GM18507 (cell line): ENCODE measurements at places on chromosomes 7 and 10.

DNA sequence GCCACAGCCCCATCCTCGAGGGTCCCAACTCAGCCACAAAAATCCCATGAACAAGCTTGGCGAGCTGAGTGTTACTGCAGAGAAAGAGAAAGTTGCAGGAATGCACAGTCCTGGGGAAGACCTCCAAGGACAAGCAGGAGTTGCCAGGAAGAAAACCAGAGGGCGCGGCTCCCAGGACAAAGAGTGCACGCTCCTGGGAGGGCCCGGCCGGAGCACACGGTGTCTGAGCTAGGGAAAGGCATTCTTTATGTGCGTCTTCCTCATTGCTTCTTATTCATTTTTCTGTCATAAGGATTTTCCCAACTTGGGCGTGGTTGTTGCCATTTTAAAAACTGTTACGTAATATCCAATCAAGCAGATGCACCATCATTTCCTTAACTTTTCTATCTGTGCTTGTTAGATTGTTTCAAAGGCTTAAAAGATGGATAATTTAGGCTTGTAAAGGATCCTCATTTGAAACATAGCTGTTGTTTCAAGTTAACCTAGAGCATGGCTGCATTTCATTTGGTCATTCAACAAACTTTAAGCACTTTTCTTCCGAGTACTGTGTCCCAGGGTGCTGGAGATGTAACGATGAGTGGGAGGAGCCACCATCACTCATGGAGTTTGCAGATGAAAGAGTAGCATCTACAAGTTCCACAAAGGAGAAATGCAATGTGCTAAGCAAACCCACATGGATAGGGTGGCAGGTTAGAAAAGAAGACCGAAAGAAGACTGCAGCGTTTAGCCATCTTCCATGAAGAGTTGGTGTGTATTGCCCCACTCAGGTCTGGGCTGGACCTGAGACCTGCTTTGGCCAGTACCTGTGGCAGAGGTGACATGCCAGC, 5.6 kb upstream of the CNPY1 start:
- DNase-seq: no peak

- no peak for DNase-seq
Observed at GRCh38 chr10:50929670-50930069, 44.2 kb upstream of the A1CF start.

DNA sequence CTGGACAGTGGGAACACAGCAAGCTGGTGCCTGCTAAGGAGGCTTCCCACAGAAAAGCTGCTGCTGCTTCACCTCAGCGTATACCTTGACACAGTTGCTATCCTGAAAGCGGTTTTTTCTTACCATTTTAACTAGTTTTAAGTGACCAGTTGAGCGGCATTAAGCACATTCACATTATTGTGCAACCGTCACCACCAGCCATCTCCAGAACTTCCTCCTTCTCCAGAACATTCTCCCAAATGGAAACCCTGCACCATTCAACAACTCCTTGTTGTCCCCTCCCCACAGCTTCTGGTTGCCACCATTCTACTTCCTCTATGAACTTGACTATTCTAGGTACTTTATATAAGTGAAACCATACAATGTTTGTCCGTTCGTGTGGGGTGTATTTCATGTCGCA, 169.9 kb downstream of the SNX10 start:
- no peak for DNase-seq

DNA sequence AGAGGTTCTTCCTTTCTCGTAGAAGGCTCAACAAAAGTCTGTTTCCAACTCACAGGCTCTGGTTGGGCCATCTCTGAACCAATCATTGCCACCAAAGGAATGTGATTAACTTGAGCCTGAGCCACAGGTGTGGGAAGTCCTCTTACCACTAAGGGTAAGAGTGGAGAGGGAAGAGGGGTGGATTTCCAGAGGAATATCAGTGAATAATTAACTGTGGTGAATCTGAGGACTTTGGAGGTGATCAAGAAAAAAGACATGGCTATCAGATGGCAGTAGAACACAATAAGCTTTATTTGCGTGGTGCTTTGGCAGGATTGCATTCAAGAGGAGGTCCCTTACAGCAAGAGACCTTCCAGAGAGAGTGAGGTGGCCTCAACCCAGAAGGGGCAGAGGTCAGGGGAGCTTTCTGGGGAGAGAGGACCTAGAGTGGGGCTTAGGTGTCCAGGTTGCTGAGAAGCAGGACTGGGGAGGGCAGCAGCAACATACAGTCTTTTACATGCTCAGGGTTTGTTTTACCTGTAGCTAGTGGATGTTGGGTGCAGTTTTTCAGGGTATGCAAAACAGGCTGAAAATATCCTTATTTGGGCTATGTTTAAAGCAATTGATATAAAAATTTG, 61.4 kb downstream of the BBS9 start:
- no peak for DNase-seq

- no peak for DNase-seq
Observed at GRCh38 chr7:158694650-158695049, 10.0 kb downstream of the NCAPG2 start.

- DNase-seq: no peak
Observed at GRCh38 chr7:2525658-2526630, 6.4 kb downstream of the LFNG start.

DNA sequence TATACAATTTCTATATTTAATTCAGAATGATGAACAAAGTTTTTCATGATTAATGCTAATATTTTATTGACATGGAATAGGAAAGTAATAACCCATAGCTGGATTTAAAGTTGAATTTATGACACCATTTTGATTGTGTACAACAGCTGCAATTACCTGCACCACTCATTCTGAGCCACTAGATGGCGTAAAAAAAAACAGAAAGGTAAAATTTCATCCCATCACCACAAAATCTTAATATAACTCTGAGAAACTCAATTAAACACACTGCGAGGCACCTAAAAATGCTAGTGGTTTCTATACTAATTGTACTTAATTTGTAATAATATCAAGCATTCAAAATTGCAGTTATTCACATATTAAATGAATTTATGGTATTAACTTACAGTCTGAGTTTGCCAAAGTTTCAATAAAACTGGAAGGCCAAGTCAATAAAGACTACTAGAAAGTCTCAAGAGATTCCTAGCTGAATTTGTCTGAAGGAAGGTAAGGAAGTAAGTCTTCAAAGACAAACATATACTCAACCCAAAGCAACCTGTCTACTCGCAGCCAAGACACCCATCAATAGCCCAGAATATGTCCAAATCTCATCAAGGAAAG, 182.5 kb downstream of the SKAP2 start:
- DNase-seq: peak; percentile 12

- DNase-seq: no peak
Observed at GRCh38 chr10:61634746-61635145, 28.0 kb upstream of the CABCOCO1 start.
